ENCODE measurements at places on chromosomes 12 and 14.

- no peak for DNase-seq
Observed at GRCh38 chr12:2845280-2845679, 10.4 kb upstream of the NRIP2 start.

DNA sequence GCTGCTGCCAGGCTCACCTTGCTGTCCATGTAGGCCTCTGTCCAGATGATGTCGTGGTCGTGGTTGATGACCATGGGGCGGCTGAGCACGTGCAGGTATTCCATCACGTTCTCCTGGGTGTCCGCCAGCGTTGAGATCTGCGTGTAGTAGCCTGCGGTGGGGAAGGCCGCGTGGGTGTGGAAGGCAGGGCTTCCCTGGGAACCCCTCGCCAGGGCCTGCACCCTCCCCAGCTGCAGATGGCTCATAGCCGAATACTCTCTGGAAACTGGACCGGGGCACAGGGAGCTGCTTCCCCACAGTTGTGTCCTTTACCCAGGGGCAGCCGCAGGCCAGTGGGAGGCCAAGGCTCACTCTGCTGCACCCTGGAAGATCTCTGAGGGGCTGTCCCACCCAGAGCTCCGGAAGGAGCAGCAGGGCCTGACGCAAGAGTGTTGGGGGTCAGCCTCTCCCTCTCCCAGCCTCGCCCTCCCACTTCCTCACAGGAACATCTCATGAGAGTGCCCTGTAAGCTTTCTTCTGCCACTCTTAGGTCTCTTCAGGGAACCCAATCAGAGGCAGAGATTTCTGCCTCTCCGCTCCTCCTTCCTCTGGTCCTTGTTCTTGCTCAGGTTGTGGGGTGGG lies 35.5 kb downstream of the CACNA2D4 start:
- DNase-seq = no peak

GRCh38 chr12:75603475-75603874 lies 92.1 kb upstream of the KRR1 start:
- no peak for DNase-seq

GRCh38 chr14:22178333-22178839 lies 410.6 kb downstream of the DAD1 start:
- no peak for DNase-seq

DNA sequence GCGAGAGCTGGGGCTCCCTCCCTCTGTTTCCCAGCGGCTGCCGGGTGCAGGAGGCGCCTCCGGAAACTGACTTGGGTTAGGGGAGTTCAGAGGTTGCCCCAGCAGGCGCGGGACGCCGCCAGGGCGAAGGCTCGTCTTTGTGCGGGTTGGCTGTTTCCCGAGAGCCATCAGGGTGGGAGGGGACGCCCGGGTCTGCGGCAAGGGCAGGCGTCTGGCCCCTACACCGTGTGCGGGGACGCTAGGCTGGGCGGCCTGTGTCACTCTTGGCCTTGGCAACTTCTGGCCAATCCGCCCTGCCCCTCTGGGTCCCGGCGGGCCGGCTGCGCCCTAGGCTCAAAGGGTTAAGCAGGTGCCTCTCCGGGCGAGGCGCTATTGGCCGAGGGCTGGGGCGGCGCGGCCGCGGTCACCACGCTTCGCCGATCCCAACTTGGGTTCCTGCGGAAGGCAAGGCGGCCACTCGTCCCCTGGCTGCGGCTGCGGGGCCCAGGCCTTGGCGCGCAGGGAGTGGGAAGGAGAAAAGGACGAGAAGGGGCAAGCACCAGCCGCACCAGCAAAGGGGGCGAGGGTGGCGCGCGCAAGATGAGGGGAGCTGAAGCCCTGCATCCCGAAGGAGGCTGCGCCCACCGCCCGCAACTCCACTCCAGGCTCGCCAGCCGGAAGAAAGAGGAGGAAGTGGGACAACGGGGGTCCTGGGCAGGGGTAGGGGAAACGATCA lies 5.6 kb upstream of the NPAS3 start:
- no peak for DNase-seq

DNA sequence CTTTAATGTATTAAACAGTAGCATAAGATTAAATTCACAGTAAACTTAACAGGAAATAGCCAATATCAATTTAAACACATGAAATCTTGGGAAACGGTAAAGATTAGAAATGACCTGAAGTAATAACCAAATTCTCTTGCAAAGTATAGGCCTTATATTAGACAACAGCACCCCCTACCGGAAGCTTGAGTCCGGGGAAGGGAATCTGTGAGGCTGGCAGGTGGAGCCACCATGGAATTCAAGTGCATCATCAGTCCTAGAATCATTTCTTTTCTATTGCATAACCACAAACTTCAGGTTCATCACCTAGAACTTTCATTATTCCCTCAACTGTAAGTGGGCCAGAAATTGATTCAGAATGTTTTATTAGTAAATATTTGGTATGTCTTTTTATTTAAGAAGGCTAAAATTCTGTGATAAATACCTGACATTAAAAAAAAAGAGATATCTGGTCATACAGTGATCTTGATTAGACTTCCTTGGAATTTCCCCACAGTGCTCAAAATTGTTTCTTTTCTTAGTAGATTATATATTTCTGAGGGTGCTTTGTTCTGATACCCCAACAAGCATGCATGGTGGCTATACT lies 48.6 kb downstream of the AP5M1 start:
- DNase-seq = peak; percentile 47

GRCh38 chr12:119589097-119589496 lies 4.5 kb upstream of the TMEM233 start:
- DNase-seq = no peak

GRCh38 chr12:112870267-112870980 lies 36.3 kb upstream of the OAS1 start:
- no peak for DNase-seq

- no peak for DNase-seq
Observed at GRCh38 chr14:99009871-99010270, 262.1 kb downstream of the BCL11B start.

DNA sequence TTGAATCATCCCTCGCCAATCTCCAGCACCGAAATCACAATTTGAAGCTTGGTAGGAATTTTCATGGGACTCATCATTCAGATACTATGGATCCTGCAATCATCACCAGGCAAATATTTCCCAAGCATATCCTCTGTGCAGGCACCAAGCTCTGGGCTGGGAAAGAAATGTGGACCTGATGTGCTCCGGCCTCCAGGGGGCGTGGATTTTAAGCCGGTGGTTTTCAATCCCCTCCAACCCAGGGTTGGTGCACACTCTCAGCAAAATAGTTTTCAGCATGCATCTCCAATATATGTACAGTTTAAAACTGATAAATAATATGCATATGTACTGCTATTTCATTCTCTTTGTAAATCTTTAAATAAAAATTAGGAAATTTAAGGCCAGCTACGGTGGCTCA lies 98.9 kb downstream of the RBM19 start:
- DNase-seq = no peak

DNA sequence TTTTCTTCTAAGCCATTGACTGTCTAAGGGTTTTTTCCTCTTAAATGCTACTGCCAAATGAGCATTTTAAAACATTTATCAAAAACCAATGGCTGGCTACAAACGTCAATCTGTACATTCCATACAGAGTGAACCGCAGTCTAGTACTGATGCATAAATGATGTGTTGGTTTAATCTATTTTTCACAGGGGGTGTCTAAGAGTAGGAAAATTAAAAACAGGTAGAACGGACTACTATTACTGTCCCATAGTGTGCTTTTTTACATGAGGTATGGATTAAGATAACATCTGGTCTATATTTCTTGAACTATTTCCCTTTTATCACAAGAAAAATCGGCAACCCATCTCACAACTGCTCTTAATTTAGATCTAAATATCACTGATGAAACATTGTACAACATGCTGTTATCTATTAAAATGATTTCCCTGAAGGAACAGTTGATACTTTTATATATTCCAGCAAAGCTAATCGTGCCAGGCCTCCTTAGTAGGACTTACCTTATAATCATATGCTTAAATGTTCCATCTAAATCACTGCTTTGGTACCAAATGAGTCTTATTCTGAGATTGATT lies 172.9 kb upstream of the CDKN3 start:
- DNase-seq = no peak

DNA sequence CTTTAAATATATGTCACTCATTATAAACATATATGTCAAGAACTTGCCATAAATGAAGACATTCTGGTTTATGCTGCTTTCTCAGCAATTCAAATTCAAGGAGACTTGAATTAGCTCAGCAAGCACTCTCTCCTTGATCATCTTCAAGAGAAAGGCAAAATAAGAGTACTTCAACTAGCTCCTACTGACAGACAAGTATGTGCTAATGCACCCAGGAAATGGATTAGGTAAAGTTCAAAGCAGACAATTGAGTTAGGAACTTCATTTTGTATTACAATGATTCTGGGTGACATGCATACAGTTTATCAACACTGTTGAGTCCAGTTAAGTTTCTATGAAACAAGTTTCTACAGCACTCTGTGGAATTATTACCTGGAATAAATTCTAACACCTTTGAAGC lies 455.9 kb upstream of the USP15 start:
- no peak for DNase-seq

DNA sequence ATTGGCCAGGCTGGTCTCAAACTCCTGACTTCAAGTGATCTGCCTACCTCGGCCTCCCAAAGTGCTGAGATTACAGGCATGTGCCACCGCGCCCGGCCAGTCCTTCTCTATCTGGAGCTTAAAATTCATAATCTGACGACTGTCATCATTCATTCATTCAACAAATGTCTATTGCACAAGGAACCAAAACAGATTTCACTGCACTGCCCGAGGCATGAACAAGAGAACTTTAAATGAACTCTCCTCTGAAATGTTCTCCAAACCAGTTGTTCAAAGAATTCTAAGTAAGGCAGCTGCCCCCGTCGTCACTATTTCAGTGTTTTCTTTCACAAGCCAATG lies 44.8 kb upstream of the METAP2 start:
- DNase-seq = no peak

DNA sequence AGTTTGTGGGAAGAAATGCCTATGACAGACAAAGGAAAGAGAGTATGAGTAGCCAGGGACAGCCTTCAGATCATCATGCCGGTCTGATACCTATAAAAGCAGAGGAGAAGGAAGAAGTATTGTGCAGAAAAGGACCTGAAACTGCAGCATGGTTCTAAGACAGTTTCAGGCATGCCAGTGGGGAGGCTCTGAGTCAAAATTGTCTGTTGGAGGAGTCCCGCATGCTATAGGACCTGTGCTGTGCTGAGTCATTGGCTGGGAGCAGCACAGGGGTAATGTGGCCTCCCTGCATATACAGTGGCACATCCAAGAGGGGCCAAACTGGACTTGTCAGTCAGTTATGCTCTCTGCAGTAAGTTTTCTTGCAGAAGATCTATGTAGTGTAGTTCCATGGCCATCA lies 40.7 kb downstream of the NEUROD4 start:
- no peak for DNase-seq

GRCh38 chr12:10397296-10397695 lies 7.5 kb upstream of the KLRK1 start:
- DNase-seq = no peak

DNA sequence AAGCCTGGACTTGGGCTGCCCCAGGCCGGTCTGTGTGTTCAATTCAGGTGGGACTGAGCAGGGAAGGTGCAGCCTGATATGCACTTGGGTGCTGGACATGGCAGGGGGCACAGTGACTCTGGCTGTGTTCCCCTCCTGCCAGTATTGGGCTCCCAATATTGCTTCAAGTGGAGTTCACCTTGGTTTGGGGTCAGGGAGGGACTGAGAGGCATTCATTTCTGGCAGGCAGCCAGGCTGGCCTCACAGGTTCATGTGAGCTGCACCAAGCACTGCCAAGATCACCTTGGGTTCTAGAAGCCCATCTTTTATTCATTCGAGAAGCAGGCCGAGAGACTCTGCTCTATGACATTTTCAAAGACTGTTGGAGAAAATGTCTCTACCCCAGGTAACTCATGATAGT lies 245.0 kb downstream of the CHST11 start:
- no peak for DNase-seq

DNA sequence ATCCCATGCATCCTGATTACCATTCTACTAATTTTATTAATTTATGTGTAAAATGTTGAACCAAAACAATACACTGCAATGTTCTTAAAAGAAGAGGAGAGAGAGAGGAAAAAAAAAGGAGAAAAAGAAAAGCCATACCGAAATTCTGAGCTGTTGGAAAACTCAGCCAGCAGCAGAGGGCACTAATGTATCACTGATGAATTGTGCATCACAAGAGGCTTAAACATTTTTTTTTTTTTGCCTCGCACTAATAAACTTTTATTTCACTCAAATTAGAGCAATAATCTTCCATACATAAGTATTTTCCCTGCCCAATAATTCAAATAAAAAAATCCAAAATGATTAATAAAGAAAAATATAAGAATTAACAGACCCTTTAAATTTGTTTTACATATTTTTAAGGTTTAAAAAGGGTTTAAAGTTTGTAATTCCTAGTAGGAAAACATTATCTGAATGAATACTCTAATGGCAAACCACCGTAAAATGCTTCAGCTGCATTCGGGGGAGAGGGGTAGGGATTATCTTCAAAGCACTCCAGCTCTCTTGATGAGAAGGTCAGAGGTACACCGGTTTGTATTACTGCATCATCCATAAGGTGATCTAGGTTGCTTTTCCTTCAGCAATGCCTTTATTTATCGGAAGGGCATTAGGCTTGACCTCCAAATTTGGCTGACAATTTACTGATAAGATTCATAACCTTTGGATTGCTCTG lies 41.9 kb downstream of the ATP23 start:
- DNase-seq = no peak

GRCh38 chr12:32301216-32301615 lies 98.1 kb upstream of the FGD4 start:
- no peak for DNase-seq

- no peak for DNase-seq
Observed at GRCh38 chr12:93183940-93184671, 193.6 kb upstream of the NUDT4 start.

DNA sequence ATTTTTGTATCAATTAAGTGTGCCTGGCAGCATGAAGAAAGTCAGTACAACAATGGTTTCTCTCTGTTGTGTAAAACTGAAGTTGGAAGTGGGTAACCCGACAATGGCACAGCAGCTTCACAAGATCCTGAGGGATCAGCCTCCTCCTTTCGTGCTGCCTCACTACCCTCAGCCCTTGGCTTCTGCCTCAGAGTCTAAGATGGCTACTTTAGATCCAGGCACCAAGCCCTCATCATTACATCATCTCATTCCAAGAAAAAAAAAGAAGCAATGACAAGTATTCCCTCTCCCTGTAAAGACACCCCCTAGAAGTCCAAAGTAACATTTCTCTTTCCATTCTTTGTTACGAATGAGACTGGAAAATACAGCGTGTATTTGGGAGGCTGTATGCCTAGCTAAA lies 92.6 kb downstream of the DNAI7 start:
- DNase-seq = no peak

DNA sequence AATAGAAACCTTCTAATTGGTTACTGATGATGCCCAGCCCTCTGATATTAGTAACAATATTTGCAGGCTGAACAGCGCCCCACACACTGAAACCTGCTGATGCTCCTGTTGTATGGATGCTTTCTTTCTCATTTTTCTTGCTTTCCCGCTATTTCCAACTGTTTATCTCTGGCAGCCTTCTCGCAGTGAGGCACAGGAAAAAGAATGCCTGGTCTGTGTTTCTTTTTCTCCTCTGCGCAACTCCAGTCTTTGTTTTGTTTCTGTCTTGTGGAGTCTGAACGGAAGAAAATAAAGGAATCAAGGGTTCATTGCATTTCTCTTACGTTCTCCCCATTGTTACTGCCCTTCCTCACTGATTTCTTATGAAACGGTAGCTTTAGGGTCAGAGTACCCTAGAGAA lies 451.2 kb downstream of the EGLN3 start:
- DNase-seq = no peak

All from stimulated activated CD8-positive, alpha-beta memory T cell treated with anti-CD3 and anti-CD28 coated beads, Interleukin-2, amount 100 ng/mL, for 1 hour (primary cell).